ENCODE measurements at places on chromosomes 2 and 18.

DNA sequence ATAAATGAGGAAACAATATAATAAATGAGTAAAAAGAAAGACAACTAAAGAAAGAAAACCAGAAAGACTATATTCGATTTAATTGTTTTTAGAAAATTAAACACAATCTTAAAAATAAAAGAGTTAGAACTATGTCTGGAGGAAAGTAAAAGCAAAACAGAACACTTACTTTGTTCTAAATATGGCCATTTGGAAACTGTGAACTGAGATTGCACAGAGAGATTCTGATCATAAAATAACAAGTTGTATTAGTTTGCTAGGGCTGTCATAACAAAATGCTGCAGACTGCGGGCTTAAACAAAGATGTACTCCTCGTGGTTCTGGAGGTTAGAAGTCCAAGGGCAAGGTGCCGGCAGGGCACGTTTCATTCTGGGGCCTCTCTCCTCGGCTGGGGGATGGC lies 128.1 kb upstream of the AQP4 start:
- DNase-seq: no peak

- DNase-seq: no peak
These were observed 1.1 kb upstream of the SATB2 start for GRCh38 chr2:199458806-199459285.

GRCh38 chr2:53786352-53786704 lies 425 bp downstream of the ASB3 start:
- DNase-seq: no peak

GRCh38 chr18:38243291-38243690 lies 677.7 kb upstream of the CELF4 start:
- DNase-seq: no peak

- no peak for DNase-seq
These were observed 833.0 kb downstream of the SLC4A3 start for GRCh38 chr2:220460257-220460985.
